ENCODE measurements at places on chromosomes 12 and 14. TPM values are rescaled to one million over a fixed set of nuclear protein-coding genes. Genes with fewer than 3 reads are reported as not detected.

DNA sequence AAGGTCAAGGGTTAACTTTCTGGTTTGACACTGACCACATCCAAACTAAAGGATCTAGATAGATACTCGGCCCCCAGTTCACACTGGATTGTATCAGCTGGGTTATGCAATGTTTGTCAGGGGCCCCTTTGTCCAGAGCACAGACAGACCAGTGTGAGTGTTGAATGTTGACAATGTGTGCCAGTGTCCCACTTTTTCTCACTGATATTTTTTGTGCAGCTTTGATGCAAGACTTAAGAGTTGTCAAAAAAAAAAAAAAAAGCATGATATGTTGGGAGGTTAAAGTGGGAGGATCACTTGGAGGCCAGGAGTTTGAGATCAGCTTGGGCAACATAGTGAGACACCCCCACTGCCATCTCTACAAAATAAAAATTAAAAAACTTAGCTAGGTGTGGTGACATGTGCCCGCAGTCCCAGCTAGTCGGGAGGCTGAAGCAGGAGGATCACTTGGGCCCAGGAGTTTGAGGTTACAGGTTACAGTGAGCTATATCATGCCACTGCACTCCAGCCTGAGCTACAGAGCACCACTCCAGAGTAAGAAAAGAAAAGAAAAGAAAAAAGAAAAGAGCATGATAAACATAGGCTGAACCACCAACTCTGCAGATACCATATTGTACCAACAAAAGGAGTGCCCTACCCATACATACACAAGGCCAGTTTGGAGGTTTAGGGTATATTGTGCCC lies 97.5 kb downstream of the LGR5 start:
- DNase-seq = no peak

DNA sequence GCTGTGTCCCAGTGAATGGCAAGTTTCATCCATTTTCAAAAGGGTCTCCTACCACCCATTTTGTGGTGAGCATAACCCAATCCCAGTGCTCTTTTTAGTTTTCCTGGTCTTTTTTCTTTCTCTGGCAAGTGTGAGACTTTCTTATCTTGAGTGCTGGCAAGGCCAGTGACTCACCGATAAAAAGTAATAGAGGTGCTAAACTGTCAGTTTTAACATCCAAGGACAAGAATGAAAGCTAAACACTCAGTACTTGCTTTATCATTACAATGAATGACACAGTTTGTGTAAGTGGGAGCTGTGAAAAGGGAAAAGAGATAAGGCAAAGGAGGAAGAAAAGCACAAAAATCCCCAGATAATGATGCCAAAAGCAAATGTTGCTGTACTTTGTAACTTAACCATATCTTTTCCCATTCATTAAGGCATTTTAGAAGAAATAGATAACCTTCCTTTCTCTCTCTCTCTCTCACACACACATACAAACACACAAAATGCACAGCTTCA lies 4.9 kb upstream of the LRIG3 start:
- DNase-seq = no peak

GRCh38 chr12:2682296-2683251 lies 112.2 kb upstream of the FKBP4 start:
- peak; percentile 40 for DNase-seq

DNA sequence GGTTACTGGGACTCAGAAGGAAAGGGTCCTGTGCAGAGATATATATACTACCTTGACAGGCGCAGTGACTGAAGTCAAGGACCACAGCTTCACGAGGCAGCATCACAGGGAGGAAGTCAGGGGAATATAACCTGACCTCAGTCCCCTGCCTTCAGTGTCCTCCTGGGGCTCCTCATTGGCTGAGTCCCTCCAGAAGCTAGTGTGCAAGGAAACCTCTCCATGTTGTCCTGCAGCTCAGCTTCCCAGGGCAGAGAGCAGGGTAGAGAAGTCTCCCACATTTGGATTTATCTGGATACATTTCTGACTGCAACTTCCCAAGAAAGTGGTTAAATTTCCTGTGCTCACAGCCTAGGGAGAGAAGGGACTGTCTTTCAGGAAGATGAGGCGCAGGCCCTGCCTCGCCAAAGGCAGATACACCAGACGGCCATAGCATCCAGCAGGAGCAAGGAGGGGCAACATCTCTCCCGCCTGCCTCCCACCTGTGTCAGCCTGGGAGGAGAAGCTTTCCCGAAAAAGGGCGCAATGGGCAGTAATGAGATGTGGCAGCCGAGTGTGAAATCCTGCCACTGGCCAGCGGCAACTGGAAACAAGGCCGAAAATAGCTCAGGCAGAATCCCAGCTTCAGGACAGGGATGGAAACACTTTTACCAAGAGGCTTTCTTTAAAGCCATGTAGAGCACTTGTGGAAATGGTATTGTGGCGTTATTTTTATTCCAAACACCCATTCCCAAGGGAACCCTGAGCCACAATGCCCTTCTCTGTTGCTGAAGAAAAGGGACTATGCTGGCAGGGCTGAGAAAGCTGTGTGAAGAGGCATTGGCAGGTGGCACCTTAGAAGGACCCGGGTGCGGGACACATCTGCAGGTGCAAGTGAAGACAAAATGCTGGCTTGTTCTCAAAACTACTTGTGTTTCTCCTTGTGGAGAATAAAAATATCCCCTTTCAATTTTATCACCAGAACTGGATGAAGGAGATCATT lies 54.9 kb upstream of the HIF1A start:
- DNase-seq = no peak

- no peak for DNase-seq
Measured at GRCh38 chr12:131119936-131120335, 166.2 kb downstream of the ADGRD1 start.

- DNase-seq = no peak
Measured at GRCh38 chr12:113903381-113903863, 62.7 kb downstream of the RBM19 start.

DNA sequence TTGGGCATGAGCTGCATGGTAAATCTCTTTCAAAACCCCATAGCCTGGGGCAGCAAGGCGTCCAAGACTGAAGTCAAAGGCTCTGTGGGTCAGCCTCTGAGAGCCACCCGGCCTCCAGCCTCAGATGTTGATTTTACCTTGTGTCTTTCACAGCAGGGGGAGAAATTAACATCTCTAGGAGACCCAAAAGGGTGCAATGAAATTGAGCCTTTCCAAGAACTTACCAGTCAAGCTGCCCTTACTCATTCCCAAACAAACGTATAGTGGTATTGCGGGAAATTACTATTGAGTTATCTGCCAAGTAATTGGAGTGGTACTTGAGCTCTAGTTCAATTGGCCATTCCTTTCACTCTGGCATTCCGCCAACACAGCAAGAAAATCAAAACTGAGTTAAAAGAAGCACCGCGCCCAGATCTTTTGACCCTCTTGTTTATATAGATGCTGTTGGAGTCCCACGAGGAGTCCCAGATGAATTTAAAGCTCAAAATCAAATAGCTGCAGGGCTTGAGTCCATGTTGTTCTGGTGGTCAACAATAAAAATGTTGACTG lies 380.7 kb upstream of the SYT1 start:
- DNase-seq = no peak

DNA sequence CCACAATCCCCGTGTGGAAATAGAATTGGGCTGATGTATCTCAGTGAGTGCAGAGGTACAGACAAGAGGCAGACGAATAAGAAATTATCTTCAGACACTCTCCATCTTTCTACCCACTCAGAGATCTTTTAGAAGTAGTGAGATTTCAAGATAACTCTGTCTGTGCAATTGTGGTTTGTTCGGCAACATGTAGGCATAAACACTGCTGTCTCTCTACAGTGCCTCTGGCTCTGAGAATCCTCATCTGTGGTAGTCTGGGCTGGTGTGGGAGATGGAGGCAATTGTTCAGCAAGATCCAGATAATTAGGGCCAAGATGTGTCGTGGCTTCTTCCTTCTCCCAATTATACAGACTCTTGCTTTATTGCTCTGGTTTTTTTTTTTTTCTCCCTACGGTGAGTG lies 3.1 kb downstream of the HOXC13 start:
- DNase-seq = no peak

DNA sequence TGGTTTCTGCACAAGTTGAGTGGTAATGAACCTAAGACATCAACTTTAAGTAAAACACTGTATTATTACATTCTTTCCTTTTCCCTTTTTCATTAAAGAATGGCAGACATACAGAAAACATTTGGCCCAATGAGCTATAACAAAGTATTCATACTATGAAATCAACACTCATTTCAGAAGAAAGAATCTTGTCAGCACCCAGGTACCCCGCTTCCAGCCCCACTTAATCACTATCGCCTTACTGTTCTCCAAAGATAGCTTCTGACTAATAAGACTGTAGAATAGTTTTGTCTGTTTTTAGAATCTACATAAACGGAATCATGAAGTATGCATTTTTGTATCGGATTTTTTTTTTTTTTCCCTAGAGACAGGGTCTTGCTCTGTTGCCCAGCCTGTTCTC lies 9.5 kb downstream of the CNTN1 start:
- no peak for DNase-seq

The PTGER2 gene
- total RNA-seq = 0.44 TPM

The NT5DC3 gene
- 2.4 TPM for total RNA-seq
